ENCODE measurements at places on chromosomes 2 and 18.

GRCh38 chr2:9681427-9681817 is 50.6 kb upstream of the YWHAQ start:
- no peak for DNase-seq

DNA sequence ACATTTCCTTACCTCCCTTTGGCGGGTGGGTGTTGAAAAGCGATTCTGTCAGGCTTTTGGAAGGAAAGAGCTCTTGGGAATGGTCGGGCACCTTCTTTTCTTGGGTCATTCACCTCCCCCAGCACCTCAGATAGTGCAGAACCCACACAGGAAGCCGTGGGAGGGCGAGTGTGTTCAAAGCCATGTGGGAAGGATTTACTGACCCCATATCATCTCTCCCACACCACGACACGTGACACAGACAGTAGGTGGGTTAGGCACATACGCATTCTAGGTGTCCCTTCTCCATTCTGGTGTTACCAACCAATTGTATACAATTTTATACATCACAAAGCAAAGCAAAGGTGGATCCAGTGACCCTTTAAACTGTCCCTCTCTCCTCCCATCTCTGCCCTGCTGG is 263.7 kb upstream of the REV1 start:
- DNase-seq: no peak

GRCh38 chr2:50491541-50492476 is 540.1 kb downstream of the NRXN1 start:
- no peak for DNase-seq

DNA sequence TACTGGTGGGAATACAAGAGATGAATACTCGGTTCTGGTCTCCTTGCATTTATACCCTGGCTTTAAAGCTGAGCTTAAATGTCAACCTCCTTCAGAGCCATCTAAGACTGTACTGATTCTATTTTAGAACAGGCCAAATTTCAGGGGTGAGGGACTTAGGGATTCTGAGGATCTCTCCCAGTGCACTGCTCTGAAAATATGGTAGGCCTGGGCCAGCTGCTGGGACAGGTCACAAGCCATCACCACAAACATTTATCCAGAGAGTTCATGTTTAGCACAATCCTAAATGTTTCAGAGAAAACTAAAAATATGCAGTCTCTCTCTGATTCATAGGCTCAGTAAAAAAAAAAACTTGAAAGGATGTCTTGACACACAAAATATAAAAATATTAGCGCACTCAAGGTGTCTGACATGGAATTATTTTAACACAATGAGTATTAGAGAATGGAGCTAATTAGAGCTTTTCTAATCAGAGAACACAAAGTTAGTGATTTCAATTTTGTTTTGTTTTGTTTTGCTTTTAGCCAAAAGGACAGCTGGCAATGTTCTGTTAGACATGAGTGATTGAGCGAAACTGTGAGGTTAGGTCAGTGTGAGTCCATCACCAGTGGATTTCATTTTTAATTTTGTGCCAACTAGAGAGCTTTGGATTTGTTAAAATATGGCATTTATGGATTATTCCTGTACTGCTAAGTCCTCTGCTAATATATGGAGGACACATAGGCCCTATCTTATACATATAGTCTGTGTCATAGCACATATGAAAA is 38.8 kb downstream of the MFSD6 start:
- DNase-seq: no peak

GRCh38 chr2:9497017-9497416 is 22.7 kb downstream of the IAH1 start:
- no peak for DNase-seq

DNA sequence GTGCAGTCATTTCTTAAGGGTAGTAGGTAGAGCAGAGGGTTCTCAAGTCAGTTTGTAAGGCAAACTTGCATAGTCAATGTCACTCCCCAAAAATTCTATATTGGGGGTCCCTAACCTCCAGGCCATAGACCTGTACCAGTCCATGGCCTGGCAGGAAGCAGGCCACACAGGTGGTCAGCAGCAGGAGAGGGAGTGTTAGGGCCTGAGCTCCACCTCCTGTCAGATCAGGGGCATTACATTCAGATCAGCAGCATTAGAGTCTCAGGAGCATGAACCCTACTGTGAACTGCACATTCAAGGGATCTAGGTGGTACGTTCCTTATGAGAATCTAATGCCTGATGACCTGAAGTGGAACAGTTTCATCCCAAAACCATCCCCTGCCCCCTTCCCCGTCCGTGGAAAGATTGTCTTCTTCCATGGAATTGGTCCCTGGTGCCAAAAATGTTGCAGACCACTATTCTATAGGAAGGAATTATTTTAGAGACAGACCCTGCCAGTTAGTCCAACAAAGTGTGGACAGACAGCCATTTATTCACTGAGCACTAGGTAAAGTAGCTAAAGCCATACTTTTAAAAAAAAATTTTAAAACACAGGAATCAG is 6.7 kb downstream of the COA5 start:
- peak; percentile 26 for DNase-seq

- no peak for DNase-seq
Observed at GRCh38 chr2:234102112-234102511, 51.6 kb downstream of the SPP2 start.
